ENCODE measurements at places on chromosomes 7 and 10.

DNA sequence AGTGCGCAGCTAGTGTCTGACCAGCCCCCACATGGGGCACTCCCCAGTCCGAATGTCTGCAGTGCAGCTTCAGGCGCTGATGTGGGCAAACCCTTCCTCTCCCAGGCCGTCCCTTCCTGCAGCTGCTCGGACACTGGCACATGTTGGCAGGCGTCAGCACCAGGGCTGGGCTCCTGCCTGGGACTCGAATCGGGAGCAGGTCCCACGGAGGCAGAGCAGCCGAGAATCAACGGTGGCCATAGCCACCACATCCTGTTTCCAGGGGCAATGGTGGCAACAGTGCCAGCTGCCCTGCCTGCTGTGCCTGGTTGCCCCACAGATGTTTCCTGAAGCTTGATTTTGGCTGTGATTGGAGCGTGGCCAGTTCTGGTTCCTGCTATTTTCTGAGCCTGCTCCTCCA lies 65.8 kb downstream of the MGMT start:
- no peak for DNase-seq

DNA sequence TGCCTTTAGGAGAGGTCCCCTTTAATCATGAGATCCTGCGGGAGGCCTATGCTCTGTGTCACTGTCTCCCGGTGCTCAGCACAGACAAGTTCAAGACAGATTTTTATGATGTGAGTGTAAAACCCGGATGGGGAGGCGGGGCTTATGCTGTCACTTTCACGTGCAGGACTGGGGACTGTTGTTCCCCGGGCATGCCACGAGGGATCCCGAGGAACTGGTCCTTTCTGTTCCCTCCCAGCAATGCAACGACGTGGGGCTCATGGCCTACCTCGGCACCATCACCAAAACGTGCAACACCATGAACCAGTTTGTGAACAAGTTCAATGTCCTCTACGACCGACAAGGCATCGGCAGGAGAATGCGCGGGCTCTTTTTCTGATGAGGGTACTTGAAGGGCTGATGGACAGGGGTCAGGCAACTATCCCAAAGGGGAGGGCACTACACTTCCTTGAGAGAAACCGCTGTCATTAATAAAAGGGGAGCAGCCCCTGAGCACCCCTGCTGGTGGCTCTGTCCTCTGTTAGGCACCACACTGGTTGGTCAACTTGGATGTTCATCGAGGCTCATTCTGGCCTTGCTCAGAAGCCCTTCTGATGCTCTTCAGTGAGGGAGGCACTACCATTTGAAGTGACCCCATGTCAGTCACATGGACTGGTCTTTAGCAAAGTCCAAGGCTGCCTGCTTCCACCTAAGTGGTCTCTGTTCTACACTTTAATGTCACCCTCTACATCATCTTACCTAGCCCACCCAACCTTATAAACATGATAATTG lies 2.8 kb downstream of the COPS6 start:
- no peak for DNase-seq

GRCh38 chr10:120453886-120454285 lies 3.1 kb upstream of the PLPP4 start:
- DNase-seq, result no peak

DNA sequence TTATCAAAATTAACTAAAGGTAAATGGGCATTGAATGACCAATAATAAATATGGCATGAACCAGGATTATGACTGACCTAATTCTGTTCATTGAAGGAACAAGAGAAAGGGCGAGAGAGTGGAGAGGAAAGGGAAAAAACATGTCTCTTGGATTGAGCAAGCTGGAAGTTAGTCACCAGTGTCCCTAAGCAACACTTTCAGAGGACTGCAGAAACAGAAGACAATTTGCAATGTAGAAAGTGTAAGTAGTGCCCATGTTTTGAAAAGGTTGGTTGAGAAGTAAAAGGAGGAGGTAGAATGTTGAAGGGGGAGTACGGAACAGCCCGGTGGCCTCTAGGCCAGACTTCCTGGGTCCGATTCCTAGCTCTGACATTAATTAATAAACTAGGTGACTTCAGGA lies 94.6 kb downstream of the FAS start:
- DNase-seq, result no peak

DNA sequence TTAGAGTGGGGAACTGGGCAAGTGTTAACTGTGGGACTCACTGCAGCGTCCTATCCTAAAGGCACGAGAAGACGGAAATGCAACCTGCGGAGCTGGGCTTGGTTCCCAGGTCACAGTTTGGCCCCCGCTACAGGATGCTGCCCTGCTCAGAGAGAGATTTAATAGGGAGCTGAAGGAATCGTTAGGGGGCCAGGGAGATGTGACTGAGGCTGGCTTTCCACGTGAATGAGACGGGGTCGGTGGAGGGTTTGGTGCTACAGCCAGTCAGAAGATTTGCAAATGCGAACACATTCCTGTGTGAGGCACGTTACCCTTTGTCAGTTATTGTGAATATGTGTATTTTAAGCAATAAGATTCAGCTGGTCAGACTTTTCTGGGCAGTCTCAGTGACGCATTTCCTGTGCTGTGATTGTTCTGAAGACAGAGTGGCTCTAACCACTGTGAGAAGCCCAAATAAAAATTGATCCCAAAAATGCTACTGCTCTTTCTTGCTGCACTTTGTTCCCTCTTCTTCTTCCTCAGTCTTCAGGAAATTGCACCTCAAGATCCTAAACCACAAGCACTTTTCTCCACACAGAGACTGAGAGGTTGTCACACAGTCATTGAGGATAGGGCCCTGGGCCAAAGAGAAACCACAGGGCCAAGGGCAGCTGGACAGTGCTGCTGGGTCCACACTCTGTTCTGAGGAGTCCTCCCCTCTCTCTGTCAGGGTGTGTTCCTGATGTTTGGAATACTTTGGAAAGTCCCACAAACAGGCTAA lies 21.2 kb downstream of the CYP17A1 start:
- DNase-seq, result peak; percentile 11

- no peak for DNase-seq
These were observed 86.6 kb downstream of the ITGB8 start for GRCh38 chr7:20417260-20417659.
